ENCODE measurements at places on chromosomes 1 and 21.

DNA sequence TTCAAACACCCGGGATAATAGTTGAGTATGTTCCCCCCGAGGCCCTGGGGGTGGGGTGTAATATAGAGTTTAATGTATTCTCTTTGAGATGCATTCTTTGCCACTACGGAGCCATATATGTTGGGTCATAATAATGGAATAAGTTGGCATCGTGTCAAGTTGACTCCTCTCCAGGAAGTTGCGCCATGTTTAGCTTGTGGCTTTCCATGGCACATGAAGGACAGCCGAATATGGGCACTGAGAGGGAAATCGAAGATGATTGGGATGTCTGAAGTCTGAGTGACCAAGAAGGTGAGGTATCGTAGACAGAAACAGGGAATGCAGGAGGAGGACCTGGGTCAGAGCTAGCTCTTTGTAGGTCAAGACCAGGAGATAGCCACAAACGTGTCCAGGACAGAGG, 92.6 kb downstream of the PAX7 start:
- no peak for DNase-seq
- H3K36me3 ChIP-seq, result no peaks in the 10 kb centered on the region
- peaks cover 34% of the 10 kb centered on the region for H3K27me3 ChIP-seq
- H3K4me3 ChIP-seq, result no peak overlapping the region

- no peak overlapping the region for H3K27ac ChIP-seq
- H3K4me3 ChIP-seq, result no peak overlapping the region
- H3K36me3 ChIP-seq, result no peaks in the 10 kb centered on the region
- no peak for DNase-seq
- H3K4me1 ChIP-seq, result no peaks in the 10 kb centered on the region
- H3K27me3 ChIP-seq, result no peaks in the 10 kb centered on the region
Observed at GRCh38 chr21:26814386-26814785, 30.8 kb downstream of the ADAMTS1 start.

DNA sequence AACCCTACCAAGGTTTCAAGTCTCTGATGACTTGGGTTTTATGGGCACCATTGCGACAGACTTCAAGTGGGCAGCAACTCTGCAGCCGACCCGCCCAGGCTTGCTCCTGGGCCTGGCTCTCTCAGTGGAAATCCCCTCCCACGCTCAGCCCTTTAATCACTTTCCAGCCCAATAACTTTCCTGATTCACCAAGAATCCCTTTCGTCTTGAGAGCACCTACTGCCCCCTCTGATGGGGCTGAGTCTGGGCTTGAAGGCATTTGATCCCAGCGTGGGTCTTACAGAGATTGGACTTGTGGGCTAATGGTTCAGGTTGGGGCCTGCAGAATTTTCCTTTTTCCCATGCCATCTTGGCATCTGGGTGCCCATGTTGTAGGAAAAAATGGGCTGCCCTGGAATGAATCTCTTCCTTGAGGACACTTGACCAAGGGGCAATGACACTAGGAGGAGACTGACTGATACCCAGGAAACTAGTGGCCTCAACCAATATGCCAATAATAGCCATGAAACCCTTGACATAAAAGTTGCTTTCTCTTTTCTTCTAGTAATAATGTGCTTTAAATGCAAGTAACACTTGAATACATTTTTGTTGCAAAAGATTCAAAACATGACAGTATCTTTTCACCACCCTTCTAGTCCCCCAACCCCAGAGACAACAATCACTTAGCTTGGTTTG, 7.8 kb upstream of the PHLDA3 start:
- DNase-seq, result no peak
- no peak overlapping the region for H3K27ac ChIP-seq
- H3K27me3 ChIP-seq, result peaks cover 35% of the 10 kb centered on the region
- H3K36me3 ChIP-seq, result no peaks in the 10 kb centered on the region

GRCh38 chr1:230120289-230120920, 53.4 kb downstream of the GALNT2 start:
- H3K27ac ChIP-seq, result no peak overlapping the region
- peaks cover 47% of the 10 kb centered on the region for H3K36me3 ChIP-seq
- H3K4me3 ChIP-seq, result no peak overlapping the region
- DNase-seq, result no peak
- no peaks in the 10 kb centered on the region for H3K27me3 ChIP-seq
- H3K4me1 ChIP-seq, result peaks cover 69% of the 10 kb centered on the region

DNA sequence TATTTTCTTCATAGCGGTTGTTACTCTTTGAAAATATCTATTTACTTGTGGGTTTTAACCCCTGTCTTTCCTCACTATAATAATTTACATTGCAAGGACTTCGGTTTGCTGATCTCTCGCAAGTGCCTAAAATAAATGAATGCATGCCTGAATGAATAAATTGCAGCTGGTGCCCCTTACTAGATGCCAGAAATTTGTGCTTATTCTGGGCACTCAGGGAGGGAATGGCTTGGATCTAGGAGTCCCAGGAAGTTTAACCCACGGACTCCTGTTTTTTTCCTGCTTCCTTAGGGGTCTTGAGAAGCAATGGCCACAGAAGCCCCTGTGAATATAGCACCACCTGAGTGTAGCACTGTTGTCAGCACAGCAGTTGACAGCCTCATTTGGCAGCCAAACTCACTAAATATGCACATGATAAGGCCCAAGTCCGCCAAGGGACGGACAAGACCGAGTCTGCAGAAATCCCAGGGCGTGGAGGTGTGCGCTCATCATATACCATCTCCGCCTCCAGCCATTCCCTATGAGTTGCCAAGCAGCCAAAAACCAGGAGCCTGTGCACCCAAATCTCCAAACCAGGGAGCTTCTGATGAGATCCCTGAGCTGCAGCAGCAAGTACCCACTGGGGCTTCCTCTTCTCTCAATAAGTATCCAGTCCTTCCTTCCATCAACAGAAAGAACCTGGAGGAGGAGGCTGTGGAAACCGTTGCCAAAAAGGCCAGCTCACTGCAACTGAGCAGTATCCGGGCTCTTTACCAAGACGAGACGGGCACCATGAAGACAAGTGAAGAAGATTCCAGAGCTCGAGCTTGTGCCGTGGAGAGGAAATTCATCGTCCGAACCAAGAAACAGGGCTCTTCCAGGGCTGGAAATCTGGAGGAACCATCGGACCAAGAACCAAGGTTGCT, 4.2 kb upstream of the PLA2G2C start:
- peaks cover 50% of the 10 kb centered on the region for H3K4me1 ChIP-seq
- H3K4me3 ChIP-seq, result no peak overlapping the region
- H3K36me3 ChIP-seq, result peaks cover 33% of the 10 kb centered on the region
- no peaks in the 10 kb centered on the region for H3K27me3 ChIP-seq
- DNase-seq, result no peak

GRCh38 chr1:54241364-54241763, 41.4 kb downstream of the MRPL37 start:
- DNase-seq, result no peak
- H3K36me3 ChIP-seq, result peaks cover 80% of the 10 kb centered on the region
- H3K4me1 ChIP-seq, result no peaks in the 10 kb centered on the region

- peak overlapping the region; percentile 62 for H3K4me3 ChIP-seq
- H3K36me3 ChIP-seq, result peaks cover 61% of the 10 kb centered on the region
- peaks cover 57% of the 10 kb centered on the region for H3K4me1 ChIP-seq
- H3K27ac ChIP-seq, result peak overlapping the region; percentile 79
- no peaks in the 10 kb centered on the region for H3K27me3 ChIP-seq
Observed at GRCh38 chr21:43727519-43728153, 8.7 kb downstream of the PDXK start.

DNA sequence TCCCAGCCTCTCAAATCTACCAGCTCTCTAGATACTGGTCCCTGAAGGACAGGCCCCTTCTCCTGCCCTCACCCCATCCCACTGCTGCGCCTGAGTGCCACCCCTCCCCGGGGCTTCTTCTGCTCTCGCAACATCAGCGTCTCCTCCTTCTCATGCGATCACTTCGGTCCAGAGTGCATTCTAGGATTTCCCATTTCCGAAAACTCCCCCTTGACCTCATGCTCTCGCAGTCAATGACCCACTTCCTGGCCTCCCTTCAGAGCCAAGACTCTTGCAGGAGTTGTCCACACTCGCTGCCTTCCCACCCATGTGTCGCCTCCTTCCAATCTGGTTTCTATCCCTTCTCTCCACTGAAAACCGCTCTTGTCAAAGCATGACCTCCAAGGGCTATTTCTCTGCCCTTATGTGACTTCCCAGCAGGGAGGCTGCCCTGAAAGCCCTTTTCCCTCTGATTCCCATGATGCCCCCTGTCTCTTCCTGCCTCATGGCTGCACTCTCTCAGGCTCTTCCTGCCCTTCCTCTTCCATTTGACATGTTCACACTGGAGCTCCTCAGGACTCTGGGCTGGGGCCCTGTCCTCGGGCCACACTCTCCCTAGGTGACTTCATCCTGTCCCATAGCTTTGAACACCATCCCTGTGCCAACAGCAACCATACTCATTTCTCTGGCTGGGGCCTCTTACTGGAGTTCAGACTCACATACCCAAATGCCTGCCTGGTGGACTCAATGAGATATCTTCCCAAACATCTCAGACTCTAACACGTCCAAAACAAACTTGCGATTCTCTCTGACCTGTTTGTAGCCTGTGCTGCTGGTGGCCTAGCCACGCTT, 46.0 kb downstream of the LDLRAD2 start:
- no peaks in the 10 kb centered on the region for H3K27me3 ChIP-seq
- peaks cover 88% of the 10 kb centered on the region for H3K36me3 ChIP-seq
- H3K4me3 ChIP-seq, result no peak overlapping the region
- DNase-seq, result no peak
- H3K4me1 ChIP-seq, result peaks cover 2% of the 10 kb centered on the region

DNA sequence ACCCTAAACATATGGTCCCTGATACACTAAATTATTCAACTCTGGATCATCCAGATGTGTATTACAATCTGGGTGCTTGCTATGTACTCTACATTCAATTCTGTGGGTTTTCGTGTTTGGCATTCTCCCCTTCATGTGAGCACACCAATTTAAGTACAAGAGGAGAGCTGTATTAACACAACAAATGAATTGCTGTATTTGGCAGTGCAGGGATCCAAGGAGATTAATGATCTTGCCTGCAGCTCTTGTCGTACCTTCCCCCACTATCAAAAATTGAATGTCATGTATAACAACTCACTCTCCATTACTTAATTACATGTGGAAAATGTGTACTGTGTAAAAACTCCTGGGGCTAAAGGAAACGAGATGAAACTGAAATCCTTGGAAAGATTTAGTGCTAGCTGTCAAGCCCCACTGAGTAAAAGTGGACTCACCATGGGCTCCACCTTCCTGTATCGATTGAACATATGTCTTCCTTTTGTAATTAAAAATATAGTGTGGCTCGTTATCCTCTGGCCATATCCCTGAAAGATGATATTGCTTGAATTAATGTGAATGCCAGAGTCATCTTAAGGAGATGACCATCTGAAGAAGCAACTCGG, 172.2 kb upstream of the L1TD1 start:
- H3K36me3 ChIP-seq, result no peaks in the 10 kb centered on the region
- no peak overlapping the region for H3K27ac ChIP-seq
- no peak for DNase-seq
- no peaks in the 10 kb centered on the region for H3K4me1 ChIP-seq
- no peaks in the 10 kb centered on the region for H3K27me3 ChIP-seq
